ENCODE measurements at places on chromosomes 2 and 18. TPM values are rescaled to one million over a fixed set of nuclear protein-coding genes. Genes with fewer than 3 reads are reported as not detected.

GRCh38 chr2:98465456-98466226 lies 21.0 kb downstream of the INPP4A start:
- DNase-seq, result peak; percentile 42

GRCh38 chr2:101173707-101174295 lies 22.6 kb upstream of the TBC1D8 start:
- no peak for DNase-seq

GRCh38 chr2:231295363-231295655 lies 96.9 kb downstream of the ARMC9 start:
- DNase-seq, result no peak

DNA sequence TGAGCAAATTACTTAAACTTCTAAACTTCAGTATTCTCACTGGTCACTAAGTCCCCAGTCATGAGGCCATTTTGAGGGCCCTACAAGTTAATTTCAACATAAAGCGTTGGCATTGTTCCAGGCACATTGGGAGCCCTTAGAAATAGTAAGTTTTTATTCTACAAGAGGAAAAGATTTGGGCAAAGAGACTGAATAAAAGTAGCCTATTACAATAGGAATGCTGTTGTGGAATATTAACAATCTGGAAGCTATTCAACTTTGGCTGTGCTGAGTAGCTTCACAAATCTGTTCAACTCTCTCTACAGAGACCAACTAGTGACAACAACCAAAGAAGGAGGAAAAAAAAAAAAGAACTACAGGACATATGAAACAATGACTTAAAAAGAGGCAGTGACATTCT lies 1287.5 kb upstream of the NXPH2 start:
- DNase-seq, result no peak

- no peak for DNase-seq
Observed at GRCh38 chr2:188050726-188051125, 240.9 kb upstream of the GULP1 start.

DNA sequence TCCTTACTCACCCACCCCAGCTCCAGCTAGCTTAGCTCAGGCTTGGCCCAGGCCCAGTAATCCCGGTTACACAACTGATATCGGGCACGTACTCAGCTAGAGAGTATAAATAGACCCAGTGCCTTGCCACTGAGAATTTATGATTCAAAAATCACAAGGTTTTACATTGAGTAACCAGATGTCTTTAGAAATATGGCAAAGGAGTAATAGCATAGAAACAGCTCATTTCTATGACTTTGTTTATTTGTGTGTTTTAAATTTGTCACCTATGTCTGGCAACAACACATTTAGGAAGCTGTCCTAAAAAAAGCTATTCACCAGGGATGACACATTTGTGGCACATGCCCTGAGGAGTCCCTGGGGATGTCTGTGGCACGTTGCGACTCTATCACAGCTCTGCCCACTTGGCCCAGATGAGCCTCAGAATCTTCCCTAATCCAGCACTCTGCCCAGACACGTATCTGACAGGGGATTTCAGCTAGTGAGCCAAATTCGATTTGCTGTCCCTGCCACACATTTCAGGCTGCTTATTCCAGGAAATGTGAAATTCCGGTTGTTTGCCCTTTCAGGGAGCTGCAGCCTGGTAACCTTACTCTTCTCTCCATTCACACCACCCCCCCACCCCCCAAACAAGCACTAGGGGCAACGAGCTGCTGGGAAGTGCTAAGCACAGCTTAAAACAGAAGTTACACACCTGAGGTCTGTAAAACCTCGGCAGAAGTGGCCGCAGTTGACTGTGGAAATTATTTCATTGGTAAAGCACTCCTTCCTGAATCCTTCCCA lies 85.4 kb upstream of the ZCCHC2 start:
- peak; percentile 56 for DNase-seq

GRCh38 chr2:216415541-216415940 lies 3.3 kb downstream of the SMARCAL1 start:
- no peak for DNase-seq

DNA sequence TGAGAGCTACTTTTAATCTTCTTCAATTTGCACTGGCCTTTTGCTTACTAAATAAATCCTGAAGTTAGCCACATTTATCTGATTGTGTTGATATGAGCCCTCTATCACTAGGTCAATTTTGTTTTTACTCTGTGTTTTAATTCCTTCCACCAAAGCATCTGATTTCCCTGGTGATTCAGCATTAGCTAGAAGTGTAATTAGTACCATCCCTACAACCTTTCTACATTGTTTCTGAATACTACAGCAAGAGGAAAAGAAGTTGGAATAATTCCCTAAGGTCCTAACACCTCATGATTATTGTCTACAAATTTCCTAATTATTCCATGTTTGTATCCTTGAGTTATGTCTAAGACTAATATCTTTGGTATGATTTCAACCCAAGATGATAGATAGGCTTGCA lies 1093.6 kb downstream of the SUCLG1 start:
- DNase-seq, result no peak

- no peak for DNase-seq
Observed at GRCh38 chr2:39623917-39624316, 41.8 kb upstream of the TMEM178A start.

GRCh38 chr18:56575819-56576663 lies 62.4 kb downstream of the TXNL1 start:
- peak; percentile 71 for DNase-seq

DNA sequence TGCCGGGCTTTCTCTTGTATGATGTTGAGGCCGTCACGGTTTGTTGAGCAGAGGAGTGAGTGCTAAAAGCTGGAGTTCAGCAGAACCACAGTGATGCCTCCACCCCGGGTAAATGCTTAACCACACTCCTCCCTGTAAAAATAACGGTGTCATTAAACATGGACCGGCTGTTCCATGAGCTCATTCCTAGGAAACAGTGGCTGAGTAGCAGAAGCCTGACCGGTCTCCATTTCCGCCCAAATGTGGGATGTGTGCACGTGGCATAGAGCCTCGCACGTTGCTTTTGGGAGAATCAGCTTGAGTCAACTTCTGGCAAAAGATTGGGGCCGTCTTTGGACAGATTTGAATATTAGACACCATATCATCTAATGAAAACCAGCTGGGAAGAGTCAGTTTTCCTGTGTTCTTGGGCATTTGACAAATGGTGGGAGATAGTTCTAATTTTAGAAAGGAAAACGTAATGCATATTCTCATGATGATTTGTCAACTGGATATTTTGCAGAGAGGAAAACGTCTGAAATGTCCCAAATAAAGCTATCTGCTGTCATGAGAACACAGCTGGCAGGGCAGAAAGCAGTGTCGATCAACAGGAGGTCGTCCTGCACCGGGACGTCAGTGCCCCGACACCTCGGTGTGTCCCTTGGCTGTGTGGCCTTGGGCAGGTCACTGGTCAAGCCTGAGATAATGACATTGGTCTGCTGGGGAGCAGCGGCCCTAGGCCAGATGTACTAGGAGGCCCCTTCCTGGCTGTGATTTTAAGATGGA lies 42.4 kb downstream of the LRRFIP1 start:
- peak; percentile 100 for DNase-seq

GRCh38 chr18:76514573-76514972 lies 19.5 kb upstream of the ZNF516 start:
- DNase-seq, result no peak

DNA sequence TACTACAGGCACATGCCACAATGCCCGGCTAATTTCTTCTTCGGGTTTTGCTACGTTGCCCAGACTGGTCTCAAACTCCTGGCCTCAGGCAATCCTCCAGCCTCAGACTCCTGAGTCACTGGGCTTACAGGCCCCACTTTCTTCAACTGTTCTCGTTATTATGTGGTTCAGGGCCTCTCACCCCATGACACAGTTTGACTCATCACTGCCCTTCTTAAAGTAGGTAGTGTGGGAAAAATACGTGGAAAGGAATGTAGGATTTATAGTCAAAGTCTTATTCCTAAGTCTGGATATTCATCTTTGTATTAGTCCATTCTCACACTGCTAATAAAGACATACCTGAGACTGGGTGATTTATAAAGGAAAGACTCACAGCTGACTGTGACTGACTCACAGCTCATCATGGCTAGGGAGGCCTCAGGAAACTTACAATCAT lies 19.4 kb downstream of the CENPA start:
- DNase-seq, result peak; percentile 87

DNA sequence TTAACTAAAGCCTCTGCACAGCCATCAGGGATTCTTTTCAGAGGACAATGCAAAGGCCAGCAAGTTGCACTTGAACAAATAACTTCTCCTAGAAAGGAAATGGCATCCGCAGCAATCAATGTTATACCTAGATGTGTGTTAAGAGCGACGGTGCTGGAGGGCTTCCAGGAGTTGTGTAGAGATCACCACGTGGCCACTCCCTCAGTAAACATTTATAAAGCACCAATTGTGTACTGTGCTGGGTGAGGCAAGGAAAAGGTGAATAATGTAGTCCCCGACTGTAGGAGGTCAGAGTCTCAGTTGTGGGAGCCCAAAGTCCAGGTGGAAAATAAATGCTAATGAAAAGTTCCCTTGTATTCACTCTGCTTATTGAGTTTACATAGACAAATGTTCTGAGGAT lies 135.0 kb downstream of the ALK start:
- no peak for DNase-seq

- DNase-seq, result no peak
Observed at GRCh38 chr2:161100211-161100895, 59.9 kb upstream of the TANK start.

GRCh38 chr2:102523651-102524050 lies 50.6 kb downstream of the SLC9A4 start:
- no peak for DNase-seq

GRCh38 chr2:54503192-54503591 lies 47.1 kb downstream of the SPTBN1 start:
- DNase-seq, result peak; percentile 24

- DNase-seq, result no peak
Observed at GRCh38 chr18:13543144-13543543, 183.2 kb downstream of the FAM210A start.

DNA sequence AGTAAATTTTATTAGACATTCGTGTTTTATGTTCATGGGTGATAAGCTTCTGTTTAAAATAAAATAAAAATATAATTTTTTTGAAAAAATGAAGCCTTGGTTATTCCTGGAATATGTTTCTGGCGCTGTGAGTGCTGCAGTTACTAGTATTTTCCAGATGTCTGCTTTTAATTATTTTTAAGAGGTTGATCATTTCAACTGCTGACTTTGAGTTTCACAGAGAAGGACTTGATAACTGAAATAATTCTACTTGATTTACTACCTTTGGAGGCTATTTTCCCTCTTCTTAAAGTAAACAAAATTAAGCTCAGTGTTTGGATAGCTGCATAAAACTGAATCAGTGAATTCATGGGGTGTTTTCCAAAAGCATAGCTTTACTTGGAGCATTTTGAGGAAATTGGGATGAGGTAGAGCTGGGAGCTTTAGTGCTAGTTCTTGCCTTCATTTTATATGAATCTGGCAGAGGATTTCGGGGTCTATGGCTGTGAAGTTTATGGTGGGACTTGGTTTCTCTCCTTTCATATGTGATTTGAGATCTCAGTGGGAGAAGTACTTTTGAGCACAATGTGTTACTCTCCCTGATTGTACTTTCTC lies 666.5 kb downstream of the DCDC2C start:
- no peak for DNase-seq

GRCh38 chr2:168948621-168949212 lies 47.6 kb downstream of the G6PC2 start:
- DNase-seq, result peak; percentile 6

- DNase-seq, result no peak
Observed at GRCh38 chr2:200324362-200324761, 17.9 kb downstream of the SPATS2L start.

- DNase-seq, result peak; percentile 78
Observed at GRCh38 chr2:203730076-203730729, 23.8 kb downstream of the CD28 start.

DNA sequence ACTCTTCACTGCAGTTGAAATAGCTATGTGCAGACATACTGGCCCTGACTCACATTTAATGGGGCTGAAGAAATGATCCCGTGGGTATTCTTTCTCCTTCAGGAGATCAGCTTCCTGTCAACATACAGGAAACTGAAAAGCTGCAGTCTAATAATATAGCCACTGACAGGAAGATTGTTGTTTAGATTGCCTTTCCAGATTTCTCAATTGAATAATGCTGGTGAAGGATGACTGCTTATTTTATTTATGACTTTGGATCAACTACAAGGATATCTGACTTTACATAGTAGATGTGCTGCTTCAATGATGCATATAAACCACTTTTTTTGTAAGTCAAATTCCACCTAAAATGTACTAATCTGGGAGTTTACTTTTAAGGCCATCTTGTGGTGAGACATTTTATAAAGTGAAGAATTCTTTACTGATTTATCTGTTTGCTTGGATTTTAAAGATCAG lies 93.4 kb upstream of the MAP4K3 start:
- DNase-seq, result peak; percentile 78

DNA sequence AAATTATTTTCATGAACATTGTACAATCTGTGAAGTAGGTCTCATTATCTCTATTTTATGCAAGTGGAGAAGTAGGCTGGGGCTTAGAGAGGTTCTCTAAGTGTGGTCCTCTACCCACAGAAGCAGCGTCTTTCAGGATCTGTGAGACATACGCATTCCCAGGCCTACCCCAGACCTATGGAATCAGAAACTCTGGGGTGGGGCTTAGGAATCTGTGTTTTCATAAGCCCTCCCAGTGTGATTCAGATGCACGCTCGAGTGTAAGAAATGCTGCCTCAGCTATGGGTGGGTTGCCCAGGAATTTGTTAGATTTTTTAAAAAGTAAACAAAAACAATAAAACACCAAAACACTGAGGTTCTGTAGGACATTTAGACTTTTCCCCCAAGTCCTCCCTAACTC lies 14.8 kb upstream of the ZAP70 start:
- DNase-seq, result no peak

DNA sequence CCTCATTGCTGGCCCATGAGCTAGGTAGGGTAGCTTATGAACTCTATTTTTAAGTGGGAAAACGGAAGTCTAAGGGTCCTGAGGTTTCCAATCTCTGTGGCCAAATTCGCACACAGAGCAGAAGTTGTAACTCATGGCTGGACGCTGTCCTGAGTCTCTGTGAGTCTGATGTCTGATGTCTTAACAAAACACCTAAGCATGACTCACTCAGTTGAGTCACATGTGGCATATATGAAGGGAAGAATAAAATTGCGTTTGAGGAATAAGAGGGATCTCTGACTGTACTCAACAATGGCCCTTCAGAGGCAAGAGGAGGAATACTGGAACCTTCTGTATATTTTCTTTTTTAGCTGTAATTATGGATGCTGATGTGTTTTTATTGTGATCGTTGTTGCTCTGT lies 569.7 kb downstream of the RIT2 start:
- DNase-seq, result peak; percentile 8

Gene PLB1
- 0.90 TPM for total RNA-seq

Gene NYAP2
- total RNA-seq, result not detected

Gene PSMD1
- 181 TPM for total RNA-seq

Gene CCDC102B
- total RNA-seq, result 0.54 TPM

Gene IL1F10
- total RNA-seq, result not detected

Gene TBR1
- not detected for total RNA-seq

Gene NDUFB3
- 105 TPM for total RNA-seq

Gene TUBA3E
- total RNA-seq, result not detected

Gene PASK
- total RNA-seq, result 4.1 TPM

Gene L3MBTL4
- total RNA-seq, result under 0.01 TPM

Gene FAM228B
- 2.2 TPM for total RNA-seq

Gene GALNT14
- not detected for total RNA-seq

Gene NTSR2
- not detected for total RNA-seq

Gene GLS
- total RNA-seq, result 279 TPM

Gene SERPINB13
- not detected for total RNA-seq

Gene DNER
- total RNA-seq, result under 0.01 TPM

Gene DLX1
- total RNA-seq, result 0.36 TPM

Gene GPR35
- 0.28 TPM for total RNA-seq

Gene FBXO48
- 0.18 TPM for total RNA-seq

Gene UGT1A5
- total RNA-seq, result not detected

Gene SPP2
- total RNA-seq, result not detected

Gene BCL2
- total RNA-seq, result 0.54 TPM

Gene DIPK1C
- not detected for total RNA-seq

Gene NPHP1
- 1.8 TPM for total RNA-seq

Measured in IMR-90 (cell line).